Stimulated activated CD4-positive, alpha-beta T cell treated with anti-CD3 and anti-CD28 coated beads, Interleukin-15, amount 100 ng/mL, for 1 hour (primary cell): ENCODE measurements at places on chromosomes 7 and 10.

- DNase-seq, result no peak
These were observed 30.8 kb downstream of the ZNF438 start for GRCh38 chr10:31000867-31001266.

DNA sequence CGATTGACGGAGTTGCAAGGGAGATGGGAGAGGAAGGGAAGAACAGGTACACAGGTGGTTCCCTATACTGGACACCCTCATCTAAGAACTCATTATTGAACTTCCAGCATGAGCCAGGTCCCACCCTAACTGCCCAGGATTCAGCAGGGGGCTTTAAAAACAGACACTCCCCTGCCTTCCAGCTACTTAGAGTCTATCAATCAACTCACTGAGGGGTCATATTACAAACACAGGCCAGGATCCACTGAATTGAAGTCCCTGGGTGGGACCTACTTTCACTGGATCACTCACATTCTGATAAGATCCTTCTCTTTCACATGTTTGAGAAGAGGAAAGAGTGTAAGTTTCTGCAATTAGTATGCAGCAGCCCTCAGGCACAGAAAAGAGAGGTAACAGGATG, 92.8 kb downstream of the ITGA8 start:
- DNase-seq, result no peak

GRCh38 chr10:131802996-131803395, 97.8 kb upstream of the PPP2R2D start:
- no peak for DNase-seq

DNA sequence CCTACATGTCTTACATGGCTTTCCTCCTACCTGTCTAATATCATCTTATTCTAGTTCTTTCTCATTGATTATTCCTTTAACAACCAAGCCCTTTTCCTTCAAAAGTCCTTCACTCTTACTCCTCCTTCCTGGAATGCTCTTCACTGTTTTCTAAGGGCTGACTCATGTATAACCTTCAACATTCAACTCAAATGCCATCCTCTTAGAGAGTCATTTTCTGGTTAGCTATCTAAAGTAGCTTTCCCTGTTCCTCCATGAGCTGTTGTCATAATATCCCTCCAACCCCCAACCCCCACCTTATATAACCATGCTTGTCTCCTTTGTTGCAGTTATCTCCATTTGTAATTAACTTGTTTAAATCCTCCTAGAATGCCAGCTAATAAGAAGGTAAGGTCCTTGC, 286.8 kb downstream of the ADK start:
- no peak for DNase-seq

DNA sequence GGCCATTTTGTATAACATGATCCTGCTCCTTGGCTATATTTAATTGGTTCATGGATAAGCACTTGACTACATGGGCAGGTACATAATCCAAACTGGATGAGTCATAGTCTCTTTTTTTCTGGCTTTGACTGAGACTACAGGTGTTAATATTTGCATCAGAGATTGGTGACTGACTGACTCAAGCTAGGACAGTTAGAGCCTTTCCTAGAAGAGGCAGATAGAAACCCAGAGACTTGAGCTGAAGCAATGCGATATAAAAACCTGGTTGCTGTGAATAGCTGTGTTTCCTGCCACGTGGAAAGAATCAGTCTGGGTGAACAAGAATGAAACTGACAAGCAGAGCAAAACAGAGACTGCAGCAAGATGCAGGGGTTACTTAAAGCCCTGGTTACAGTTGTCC, 81.0 kb downstream of the SAMD9 start:
- no peak for DNase-seq

DNA sequence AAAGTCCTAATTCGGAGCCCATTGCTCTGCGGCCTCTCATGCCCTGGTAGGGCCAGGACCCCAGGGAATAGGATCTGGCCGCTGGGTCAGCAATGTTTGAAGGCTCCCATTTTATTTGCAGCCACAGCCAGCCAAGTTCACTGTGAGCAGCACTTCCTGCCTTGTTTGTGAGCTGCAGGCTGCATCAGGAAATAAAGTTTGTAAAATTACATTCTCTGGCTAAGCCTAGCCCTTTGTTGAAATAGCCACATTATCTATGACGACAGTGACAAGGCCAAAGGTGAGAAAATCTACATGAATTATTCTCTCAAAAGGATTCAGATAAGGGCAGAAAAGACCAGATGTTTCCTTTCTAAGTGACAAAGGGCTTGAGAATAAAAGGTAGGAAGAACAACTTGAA, 23.7 kb upstream of the ITGB1 start:
- no peak for DNase-seq
